ENCODE measurements at places on chromosomes 12 and 14.

DNA sequence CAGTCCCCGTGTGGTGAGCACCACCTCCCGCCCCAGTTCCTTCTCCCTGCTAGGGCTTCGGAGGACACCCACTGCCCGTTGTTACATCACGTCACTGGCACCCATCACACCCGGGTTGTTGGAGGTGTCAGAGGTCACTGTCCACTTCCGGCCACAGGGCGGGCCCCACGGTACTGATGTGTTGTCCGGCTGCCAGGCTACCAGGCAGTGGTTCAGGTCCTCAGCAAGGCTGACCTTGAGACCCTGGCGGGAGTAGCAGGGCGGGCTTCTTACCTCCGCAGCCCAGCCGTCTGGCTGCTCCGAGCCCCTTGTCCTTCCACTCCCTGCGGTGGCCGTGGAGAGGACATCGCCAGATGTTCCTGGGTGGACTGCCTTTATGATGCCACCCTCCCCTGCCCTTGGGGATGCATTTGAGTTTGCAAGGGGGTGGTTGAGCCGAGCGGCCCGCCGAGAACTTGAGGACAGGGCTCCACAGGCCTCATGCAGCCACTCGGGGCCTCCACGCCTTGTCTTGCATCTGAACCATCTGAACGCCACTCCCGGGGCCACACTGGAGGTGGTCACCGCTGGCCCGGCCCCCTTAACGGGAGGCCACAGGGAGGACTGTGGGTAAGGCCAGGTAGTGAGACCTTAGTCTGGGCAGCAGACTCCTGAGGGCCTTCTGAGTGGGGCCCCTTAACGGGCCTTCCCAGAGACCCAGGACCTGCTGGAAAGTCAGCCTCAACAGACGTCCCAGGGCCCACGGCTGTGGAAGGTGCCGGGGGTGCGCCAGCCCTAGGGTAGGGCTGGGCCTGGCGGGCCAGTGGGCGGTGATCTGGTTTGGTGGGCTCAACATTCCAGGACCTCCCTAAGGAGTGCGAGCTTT lies 27.1 kb upstream of the PLD4 start:
- DNase-seq: no peak

DNA sequence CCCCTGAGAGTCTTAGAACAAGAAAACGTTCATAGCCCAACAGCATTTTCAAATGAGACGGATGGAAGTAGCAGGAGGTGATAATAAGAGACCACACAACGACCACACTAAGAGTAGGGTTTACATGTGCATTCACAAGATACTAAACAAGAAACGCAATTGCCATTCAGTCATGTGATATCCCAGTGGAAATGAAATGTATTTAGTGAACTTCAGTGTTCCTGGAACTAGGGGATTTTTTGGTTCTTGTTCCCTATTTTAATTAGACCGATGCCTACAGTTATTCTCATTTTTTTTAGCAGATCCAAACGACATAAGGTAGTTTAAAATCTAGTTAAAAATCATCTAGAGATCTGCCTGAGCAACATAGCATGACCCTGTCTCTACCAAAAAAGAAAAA lies 150.0 kb downstream of the GPR65 start:
- no peak for DNase-seq

GRCh38 chr12:26770239-26771070 lies 62.5 kb downstream of the ITPR2 start:
- no peak for DNase-seq

DNA sequence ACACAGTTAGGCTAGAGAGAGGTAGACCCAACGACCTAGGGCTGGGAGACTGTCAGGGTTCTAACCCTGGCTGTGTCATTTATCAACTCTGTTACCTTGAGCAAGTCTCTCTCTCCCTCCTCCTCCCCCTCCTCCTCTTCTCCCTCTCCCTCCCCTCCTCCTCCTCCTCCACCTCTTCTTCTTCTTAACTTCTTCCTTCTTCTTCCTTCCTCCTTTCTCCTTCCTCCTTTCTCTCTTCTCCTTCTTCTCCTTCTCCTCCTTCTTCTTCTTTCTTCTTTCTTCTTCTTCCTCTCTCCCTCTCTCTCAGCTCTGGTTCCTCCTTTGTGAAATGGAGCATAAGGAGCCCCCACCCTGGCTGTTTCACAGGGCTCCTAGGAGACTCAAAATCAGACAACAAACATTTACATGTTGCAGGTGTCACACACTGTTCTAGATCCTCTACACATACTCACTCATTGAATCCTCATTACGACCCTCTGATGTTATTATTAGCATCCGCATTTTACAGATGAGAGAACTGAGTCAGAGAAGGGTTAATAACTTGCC lies 2.2 kb upstream of the KCNH3 start:
- no peak for DNase-seq

DNA sequence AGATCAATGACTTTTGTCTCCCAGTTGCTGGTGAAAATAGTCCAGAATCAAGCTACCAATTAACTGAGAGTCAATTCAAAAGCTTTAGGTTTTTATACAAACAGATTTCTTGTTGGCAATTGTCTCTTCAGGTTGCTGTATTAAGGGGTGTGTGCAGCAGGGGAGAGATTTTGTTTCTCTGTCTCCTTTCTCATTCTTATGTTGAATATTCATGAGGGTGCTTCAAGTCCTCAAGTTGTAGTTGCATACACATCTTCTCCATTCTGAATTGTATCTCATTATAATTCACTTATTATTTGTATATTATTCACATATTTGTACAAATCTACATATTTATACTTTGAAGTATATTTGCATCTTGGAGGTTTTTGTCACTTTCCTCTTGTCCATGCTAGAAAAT lies 126.7 kb upstream of the PTPRQ start:
- no peak for DNase-seq

- DNase-seq: no peak
Measured at GRCh38 chr12:77104792-77105191, 39.4 kb upstream of the E2F7 start.

GRCh38 chr12:214003-214741 lies at the start of gene SLC6A12:
TSS of gene SLC6A12 (minus strand) at chr12:214157. CDS start at chr12:209986, 4,171 bp downstream.
- DNase-seq: no peak

DNA sequence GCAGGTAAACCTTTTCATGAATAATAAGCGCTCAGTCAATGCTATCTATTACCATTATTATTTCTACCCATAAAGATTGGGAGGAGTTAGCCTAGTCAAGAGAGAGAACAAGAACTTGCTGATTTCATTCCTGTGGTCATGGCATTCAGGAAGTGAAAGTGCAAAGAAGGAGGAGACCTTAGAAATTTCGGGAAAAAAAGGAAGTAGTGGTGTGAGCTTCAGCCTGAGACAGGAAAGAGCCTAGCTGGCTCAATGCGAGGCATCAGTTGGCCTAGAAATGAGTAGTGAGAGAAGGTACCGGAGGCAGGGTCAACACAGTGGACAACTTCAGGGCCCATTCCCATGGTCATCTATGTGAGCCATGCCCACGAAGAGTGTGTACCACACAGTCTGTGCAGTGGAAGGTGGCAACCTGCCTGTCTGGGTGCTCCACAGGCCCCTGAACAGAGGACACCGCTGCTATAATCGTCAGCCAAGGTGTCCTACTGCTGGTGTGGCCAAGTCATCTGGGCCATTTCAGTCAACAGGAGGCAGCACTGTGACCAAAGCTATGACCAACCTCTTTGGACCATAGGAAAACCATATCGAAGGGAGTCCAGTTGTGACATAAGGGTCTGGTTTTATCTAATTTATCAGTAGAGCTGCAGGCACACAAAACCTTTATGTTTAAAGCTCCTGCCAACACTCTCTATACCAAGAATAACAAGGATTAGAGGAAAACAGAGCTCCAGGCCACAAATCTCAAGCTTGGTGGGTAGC lies 16.2 kb upstream of the STON2 start:
- no peak for DNase-seq

GRCh38 chr12:50022903-50023302 lies 2.4 kb downstream of the RACGAP1 start:
- no peak for DNase-seq

DNA sequence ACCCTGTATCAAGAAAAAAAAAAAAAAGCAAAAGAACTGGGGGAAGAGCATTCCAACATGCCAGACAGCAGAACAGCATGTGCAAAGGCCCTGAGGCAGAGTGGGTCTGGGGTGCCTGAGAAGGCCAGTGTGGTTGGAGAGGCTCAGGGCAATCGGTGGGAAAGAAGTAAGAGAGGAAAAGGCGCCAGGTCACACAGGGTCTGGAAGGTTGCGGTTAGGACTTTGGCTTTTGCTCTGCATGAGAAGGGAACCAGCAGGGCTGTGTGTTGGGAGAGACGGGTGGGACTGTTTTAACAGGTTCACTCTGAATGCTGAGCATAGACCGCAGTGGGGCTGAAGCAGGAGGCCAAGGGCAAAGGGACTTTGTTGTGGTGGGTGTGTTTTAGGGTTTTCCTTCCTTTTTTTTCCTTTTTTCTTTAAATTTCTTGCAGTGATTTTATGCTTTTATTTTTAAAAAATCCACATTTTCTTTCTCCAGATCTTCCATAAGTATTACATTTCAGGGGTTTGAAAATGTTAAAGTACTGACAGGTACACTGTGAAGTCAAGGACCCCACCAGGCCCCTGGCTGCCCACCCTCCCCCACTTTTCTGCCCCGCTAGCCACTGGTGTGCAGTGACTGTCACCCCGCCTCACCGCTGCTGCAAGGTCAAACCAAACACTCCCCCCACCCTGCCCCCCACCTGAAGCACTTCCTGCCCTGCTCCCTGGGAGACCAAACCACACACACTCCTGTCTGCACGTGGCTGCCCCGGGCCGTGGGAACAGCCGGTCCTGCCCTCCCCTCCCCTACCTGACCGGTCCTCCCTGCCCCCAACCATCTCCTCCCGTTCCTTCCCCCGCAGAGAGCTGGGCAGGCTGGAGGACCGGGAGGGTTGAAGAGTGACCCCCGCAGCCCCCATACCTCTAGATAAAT lies 30.0 kb downstream of the DTX1 start:
- no peak for DNase-seq

All from GM19239 (cell line).